ENCODE measurements at places on chromosomes 4 and X.

DNA sequence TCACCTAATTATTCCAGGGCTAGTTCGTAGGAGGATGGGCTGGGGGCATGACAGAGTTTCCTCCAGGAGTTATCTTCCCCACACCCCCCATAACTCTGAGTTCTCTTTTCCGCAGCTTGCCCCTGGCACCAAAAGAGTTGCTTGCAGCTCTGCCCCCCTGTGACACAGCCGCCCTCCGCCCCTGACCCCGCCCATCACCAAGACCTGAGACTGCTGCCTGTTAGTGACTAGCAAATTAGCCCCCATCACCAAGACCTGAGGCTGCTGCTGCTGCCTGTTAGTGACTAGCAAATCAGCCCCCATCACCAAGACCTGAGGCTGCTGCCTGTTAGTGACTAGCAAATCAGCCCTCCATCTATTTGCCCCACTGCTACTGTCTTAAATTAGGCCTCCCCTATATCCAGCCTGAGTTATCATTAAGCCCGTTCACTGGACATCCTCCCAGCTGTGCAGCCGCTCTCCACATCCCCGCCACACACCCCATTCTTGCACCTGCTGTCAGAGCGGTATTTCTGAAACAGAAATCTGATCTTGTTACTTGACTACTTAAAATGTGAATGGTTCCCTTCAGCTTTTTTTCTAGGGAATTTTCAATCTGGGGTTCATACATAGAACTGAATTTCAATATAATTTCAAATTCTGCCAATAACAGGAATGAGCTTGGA is 1.5 kb upstream of the PAPSS1 start:
- DNase-seq: peak; percentile 69

GRCh38 chr4:118888666-118889311 is at the start of gene SYNPO2:
SYNPO2 (plus strand) TSS chr4:118888854; CDS start chr4:118889037, 183 bp downstream.
- DNase-seq: peak; percentile 61

DNA sequence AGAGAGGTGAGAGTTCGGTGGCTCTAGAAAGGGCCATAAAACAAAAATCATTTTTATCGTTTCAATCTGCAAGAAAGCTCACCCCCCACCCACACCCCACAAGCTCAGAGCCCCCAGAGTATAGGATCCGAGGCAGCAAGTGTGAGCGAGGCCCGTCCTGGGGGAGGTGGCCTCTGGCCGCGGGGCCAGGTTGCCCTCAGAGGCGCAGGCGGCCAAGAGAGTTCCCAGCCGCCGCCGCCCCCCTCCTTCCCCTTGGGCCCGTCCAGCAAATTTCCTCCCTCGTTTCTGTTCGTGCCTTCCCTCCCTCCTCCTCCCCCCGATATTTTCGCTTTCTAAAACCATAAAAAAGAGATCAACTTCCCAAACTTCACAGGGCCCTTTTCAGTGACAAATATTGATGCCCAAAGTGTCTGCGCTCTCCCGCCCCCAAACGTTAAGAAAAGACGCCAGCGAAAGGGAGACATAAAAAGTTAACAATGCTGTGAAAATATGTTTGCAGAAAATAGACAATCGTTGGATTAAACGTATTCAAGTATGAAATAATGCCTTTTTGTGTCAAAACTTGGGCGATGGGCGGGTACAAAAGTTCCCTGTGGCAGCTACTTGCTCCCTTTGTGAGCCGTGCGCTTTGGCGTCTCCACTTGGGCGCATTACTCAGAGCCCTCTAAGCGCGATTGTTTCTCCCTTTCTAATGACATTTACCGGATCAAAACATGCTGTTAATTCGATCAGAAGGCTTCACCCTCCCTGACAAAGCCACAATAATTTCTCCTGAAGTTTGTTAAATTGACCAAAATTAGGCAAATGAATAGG is 1.1 kb upstream of the HELT start:
- DNase-seq: no peak

GRCh38 chr4:41028392-41029076 is 185.8 kb downstream of the APBB2 start:
- no peak for DNase-seq

- no peak for DNase-seq
Observed at GRCh38 chr4:47462799-47463234, 685 bp downstream of the COMMD8 start.

- no peak for DNase-seq
Observed at GRCh38 chr4:168021666-168022065, 70.7 kb upstream of the ANXA10 start.

GRCh38 chr4:176276710-176277109 is 7.7 kb upstream of the ASB5 start:
- no peak for DNase-seq

GRCh38 chr4:72449705-72450104 is 119.3 kb downstream of the ADAMTS3 start:
- DNase-seq: no peak

DNA sequence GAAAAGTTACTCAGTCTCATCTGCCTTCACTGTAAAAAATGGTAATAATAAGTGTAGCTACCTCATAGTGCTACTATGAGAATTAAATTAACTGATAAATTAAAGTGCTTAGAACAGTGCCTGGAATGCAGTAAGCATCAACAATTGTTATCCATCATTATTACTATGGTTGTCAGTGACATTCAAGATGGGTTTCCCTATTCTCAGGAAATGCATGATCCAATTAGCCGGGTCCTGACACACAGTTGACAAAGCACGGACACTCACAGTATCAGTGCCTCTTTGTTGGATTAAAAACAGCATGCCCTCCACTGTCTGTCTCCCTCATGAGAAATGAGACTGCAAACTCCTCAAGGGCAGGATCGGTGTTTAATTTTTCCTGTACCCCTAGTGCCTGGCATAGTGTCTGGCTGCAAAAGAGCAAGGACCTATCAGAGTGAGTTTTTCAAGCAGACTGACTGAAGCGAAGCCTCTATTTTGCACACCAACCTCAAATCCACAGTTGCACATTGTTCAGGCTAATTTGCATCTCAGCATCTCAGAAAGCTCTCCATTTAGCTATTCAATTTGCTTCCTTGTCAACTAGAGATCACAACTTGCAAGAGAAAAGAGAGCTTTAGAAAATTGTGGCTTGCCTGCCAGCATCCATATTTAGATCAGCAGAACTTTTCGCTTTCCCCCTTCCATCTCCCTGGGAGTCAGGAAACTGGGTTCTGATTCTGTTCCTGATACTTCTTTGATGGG is 122.9 kb downstream of the LDB2 start:
- DNase-seq: no peak

- no peak for DNase-seq
Observed at GRCh38 chr4:181962321-181962720, 280.9 kb upstream of the TENM3 start.

GRCh38 chr4:128810331-128810870 is 901 bp downstream of the JADE1 start:
- no peak for DNase-seq

DNA sequence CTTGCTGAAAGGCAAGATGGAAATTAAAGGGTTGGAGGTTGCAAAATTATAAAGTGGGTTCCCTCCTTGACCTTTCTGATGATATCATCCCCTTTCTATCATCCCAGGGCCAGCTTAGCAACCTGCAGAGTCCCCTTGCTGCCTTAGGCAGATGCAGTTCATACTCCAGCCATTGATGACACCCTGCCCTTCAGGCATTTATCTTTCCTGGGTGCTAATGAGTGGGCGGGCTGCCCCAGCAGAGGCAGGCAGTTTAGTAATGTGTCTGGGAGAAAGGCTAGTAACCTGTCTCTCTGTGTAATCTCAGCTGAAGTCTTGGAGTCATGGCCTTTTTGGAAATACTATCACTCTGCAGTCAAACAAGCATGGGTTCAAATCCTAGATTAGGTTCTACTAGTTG is 3.8 kb upstream of the FRMPD3 start:
- no peak for DNase-seq

DNA sequence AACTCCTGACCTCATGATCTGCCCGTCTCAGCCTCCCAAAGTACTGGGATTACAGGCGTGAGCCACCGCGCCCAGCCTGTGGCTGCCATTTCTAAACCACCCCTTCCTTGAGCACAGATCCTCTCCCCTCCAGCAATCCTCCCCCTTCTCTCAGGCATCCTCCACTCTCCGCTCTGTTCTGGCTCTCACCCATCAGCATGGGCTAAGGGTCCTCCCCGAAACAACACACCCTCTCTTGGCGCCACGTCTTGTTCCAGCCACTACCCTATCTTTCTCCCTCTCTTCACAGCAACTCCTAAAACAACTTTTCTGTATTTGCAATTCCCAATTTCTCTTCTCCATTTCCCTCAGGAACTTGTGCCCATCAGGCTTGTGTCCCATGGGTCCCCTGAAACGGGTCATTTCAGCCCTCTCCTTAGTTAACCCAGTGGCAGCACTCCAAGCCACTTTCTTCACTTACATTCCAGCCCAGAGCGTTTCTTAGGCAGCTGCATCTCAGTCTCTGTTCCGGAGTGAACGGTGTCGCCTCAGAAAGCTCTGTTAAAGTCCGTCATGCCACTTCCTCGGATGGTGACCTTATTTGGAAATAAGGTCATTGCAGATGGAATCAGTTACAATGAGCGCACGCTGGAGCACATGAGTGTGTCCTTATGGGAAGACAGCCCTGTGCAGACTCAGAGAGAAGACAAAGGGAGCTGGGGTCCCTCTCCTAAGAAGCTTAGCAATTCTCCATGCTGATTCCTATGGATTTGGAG is 28.3 kb upstream of the CLDN24 start:
- DNase-seq: no peak

Measured in posterior cingulate gyrus (tissue), 11 donors.